Right cardiac atrium (tissue), 5 donors: ENCODE measurements at places on chromosomes 3 and 15.

DNA sequence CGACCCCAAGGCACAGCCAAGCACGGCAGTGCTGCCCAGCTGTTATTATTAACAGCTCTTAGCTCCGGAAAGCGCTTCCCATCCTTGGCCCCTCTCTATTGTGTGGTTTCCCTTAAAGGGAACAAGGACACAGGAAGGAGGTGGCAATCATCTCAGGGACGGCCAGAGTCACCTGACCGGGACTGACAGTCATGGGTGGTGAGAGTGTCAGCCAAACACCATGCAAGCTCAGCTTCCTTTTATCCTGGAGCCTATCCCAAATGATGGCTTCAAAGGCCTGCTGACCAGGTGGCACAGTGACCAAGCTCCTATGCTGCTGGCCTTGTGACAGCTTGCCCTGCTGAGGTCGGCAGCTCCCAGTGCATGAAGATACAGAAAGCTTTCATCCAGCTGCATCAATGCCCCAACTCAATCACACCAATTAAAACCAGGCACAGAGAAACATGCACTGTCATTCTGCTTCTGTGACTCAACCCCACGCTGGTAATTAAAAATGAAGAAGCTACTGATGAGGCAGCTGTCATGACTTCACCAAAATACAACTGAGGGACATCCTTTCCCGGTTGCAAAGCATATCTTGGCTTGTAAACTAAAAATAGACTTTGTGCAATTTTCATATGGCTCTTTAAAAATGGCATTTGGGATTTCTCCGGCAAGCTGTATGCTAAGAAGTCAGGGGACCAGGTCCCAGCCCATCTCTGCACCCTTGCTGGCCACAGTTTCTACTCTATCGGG is 34.0 kb downstream of the PCSK6 start:
- no peak for DNase-seq

GRCh38 chr3:98741121-98741716 is 21.9 kb upstream of the ST3GAL6 start:
- no peak for DNase-seq

- DNase-seq = no peak
Observed at GRCh38 chr15:42933886-42934667, 13.5 kb upstream of the TTBK2 start.

- no peak for DNase-seq
Observed at GRCh38 chr3:185992831-185993374, 55.1 kb upstream of the TRA2B start.

DNA sequence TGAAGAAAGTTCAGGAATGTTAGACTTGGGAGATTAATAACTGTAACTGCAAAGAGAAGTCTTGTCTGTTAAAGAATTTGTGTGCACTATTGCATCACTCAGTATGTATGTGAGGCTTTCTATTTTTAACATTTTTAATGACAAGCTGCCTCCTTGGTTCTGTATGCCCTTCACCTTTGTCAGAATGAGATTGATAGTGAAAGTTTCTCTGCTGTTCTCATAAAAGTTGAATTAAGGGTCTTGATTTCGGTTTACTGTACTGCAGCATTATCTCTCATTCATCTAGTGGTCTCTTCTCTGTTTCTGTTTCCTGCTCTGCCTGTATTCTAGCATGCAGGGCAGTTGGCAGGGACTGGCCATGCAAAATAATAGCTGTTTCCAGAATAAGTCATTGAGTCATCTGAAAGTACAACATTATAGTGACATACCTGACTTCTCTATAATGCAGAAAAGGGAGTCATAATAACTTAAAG is 454.9 kb downstream of the IL5RA start:
- DNase-seq = no peak

- peak; percentile 88 for DNase-seq
Observed at GRCh38 chr3:50322386-50323091, at the start of gene HYAL2. Gene HYAL2 (minus strand): TSS chr3:50322745. CDS start chr3:50320489, 2,256 bp downstream.

DNA sequence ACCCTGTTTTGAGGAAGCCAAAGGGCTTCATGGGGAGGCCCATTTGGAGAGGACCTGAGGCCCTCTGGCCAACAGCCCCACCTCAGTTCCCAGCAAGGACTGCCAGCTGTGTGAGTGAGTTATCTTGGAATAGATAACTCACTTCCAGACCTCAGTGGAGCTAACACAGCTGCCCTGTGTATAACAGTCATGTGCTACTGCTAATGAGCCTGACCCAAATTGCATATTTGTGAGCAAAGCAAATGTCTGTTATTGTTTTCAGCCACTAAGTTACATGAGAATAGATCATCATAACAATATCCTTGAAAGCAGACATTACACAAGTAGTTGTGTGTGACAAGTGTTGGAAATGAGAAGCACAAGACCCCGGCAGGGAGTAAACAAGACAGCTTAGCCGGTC is 355.8 kb downstream of the MCTP2 start:
- DNase-seq = no peak

DNA sequence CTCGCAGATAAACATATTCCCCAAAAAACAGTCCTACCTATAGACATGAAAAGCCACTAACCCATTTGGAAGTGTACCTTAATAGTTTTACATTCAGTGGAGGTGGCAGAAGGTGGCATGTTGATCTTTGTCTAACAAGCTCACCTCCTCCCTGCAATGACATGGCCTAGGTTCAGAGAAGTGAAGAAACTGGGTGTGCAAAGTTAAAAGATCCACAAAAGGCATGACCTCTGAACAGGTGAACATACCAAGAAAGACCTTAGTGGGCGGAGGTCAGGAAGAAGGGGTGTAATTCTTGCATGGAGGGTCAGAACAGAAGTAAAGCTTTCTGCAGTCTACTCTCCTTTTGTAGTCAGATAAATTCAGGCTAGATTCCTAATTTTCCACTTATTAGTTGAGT is 822 bp downstream of the MRPL3 start:
- no peak for DNase-seq

DNA sequence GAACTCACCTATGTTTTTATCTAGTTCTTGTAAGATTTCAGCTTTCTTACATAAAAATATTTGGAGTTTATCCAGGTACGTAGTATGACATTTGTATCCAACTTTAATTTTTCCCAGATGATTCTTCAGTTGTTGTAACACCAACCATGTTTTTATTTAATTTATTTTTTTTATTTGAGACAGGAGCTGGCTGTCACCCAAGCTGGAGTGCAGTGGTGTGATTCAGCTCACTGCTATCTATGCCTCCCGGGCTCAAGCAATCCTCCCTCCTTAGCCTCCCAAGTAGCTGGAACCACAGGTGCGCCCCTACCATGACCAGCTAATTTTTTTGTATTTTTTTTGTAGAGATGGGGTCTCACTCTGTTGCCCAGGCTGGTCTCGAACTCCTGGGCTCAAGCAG is 6.6 kb downstream of the XYLB start:
- DNase-seq = no peak

- no peak for DNase-seq
Observed at GRCh38 chr15:73331991-73332925, 36.5 kb downstream of the HCN4 start.

GRCh38 chr3:184289426-184289938 is 9.6 kb upstream of the PSMD2 start:
- no peak for DNase-seq

GRCh38 chr3:121914081-121914998 is 20.1 kb downstream of the SLC15A2 start:
- DNase-seq = peak; percentile 30

DNA sequence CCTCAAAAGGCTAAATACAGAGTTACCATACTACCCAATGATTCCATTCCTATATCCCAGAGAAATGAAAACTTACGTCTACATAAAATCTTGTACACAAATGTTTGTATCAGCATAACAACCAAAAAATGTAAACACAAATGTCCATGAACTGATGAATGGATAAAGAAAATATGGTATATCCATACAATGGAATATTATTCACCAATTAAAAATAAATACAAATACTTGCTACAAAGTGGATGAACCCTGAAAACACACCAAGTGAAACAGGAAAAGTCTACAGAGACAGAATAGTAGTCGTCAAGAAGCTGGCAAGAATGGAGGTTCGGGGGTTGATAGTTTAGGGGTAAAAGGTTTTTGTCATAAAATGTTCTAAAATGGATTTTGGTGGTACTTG is 54.0 kb upstream of the ANKRD28 start:
- DNase-seq = no peak

- no peak for DNase-seq
Observed at GRCh38 chr3:134057654-134058110, 28.0 kb upstream of the SLCO2A1 start.

GRCh38 chr15:42156243-42156922 is at the start of gene PLA2G4F:
Gene PLA2G4F (minus strand): TSS chr15:42156636. CDS start chr15:42156549, 87 bp downstream.
- DNase-seq = no peak

DNA sequence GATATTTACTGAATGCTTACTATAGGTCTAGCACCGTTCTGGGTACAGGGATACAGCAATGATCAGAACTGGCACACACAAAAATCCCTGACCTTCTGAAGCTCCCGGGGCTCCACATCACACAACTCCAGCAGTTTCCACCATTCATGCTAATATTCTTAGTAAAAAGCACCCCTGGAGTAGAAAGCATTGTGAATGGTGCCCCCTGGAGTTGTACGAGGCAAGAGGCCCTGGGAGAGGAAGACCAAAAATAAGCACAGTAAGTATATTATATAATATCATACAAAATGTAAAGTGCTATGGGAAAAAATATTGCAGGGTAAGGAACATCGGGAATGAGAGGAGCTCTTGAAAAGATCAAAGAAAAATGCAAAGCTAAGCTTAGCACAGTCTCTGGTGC is 790 bp upstream of the SRGAP3 start:
- no peak for DNase-seq

DNA sequence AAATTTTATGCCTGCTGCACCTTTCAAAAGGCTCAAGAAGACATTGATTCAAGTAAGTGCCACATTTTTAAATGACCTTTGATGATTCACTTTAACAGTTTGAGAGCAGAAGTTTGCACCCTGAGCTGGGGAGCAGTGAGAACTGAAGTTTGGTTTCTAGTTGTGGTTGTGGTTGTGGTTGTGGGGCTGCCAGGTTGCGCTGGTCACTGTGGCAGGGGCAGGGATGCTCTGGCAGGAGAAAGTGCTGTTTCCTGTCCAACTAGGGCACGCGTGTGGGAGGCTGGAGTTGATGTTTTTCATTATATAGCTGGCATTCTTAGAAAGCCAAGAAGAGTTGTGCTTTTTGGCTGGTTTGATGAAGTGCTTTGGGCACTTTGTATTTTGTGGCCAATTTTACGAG is 339.7 kb upstream of the NR2F2 start:
- no peak for DNase-seq

- no peak for DNase-seq
Observed at GRCh38 chr15:94290730-94291129, 59.4 kb downstream of the MCTP2 start.

DNA sequence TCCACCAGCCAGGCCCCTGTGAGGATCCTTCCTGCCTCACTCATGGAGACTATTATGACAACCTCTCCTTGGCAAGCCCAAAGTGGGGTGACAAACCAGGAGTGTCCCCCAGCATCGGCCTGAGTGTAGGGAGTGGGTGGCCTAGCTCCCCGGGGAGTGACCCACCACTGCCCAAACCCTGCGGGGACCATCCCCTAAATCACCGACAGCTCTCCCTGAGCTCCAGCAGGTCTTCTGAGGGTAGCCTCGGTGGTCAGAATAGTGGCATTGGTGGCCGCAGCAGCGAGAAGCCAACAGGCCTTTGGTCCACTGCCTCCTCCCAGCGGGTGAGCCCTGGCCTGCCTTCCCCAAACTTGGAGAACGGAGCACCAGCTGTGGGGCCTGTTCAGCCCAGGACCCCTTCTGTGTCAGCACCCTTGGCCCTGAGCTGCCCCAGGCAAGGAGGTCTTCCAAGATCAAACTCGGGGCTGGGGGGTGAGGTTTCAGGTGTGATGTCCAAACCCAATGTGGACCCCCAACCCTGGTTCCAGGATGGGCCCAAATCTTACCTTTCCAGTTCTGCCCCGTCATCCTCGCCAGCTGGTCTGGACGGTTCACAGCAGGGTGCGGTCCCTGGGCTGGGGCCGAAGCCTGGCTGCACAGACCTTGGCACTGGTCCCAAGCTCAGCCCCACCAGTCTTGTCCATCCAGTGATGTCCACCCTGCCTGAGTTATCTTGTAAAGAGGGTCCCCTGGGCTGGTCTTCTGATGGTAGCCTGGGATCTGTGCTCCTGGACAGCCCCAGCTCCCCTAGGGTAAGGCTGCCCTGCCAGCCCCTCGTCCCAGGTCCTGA is 1.0 kb downstream of the LIMD1 start:
- peak; percentile 53 for DNase-seq

DNA sequence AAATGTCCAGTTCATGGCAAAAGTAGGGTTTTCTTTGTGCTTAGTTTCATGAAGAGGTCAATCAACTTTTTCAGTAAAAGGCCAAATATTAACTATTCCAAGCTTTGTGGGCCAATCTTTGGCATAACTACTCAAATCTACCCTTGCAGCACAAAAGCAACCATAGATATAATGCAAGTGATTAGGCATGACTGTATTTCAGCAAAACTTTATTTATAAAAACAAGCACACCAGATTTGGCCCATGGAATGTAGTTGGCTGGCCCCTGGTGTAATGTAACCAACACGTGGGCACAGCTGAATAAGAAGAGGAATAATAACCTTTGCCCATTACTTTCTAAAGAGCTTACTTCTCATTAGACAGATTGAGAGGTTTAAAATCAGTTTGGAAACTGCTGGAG is 50.6 kb downstream of the CASR start:
- no peak for DNase-seq

DNA sequence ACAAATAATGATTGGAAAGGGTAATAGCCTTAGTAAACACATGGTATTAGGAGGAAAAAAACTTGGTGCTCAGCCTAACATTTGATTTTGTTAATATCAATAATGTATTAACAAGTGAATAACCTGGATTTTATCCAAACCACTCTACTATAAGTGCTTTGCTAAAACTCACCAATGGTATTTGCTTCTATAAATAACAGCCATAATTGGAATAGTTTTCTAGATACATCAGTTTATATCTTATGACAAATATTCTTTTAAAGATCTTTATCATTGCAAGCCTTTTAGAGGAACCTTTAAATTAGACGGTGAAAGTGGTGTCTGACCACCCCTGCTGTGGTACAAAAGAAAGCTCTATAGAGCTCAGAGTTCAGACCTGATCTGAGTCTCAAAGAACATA is 123.9 kb downstream of the SHOX2 start:
- DNase-seq = no peak

DNA sequence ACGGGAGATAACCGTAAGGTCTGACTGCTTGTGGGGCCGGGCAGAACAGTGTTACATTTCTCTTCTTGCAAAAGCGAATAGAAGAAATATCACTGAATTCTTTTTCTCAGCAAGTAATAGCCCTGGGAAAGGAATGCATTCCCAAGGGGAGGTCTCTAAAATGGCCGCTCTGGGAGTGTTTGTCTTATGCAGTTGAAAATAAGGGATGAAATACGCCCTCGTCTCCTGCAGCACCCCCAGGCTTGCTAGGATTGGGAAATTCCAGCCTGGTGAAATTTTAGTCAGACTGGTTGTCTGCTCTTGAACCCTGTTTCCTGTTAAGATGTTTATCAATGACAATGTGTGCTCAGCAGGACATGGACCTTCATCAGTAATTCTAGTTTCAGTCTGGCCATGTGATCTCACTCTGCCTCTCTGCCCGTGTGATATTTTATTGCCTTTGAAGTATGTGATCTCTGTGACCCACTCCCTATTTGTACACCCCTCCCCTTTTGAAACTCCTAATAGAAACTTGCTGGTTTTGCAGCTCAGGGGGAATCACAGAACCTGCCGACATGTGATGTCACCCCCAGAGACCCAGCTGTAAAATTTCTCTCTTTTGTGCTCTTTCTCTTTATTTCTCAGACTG is 715.6 kb downstream of the ROBO1 start:
- DNase-seq = no peak

GRCh38 chr3:105686278-105686897 is 182.4 kb downstream of the CBLB start:
- DNase-seq = no peak

- DNase-seq = no peak
Observed at GRCh38 chr3:54360320-54360719, 238.0 kb downstream of the CACNA2D3 start.

- DNase-seq = no peak
Observed at GRCh38 chr15:92033314-92033713, 179.8 kb downstream of the SLCO3A1 start.
